ENCODE measurements at places on chromosomes 1 and 21.

DNA sequence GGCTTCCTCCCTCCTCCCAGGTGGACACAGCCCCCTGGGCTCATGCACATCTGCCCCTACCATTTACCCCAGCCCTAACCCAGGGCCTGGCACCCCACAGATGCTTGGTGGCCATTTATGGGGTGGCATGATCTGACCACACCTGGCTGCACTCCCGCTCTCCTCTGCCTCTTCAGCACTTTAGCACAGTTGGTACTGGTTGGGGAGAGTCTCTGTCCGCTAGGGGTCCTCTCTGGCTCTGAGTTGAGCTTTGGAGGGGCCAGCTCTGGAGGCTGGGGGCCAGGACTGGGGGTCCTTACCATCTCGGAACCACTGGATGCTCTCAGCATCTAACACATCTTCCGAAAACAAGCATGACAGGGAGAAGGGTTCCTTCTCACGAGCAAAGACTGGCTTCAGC is 17.4 kb downstream of the MYOM3 start:
- no peak for DNase-seq

- no peak for DNase-seq
Measured at GRCh38 chr1:25553749-25554429, 10.5 kb downstream of the LDLRAP1 start.

DNA sequence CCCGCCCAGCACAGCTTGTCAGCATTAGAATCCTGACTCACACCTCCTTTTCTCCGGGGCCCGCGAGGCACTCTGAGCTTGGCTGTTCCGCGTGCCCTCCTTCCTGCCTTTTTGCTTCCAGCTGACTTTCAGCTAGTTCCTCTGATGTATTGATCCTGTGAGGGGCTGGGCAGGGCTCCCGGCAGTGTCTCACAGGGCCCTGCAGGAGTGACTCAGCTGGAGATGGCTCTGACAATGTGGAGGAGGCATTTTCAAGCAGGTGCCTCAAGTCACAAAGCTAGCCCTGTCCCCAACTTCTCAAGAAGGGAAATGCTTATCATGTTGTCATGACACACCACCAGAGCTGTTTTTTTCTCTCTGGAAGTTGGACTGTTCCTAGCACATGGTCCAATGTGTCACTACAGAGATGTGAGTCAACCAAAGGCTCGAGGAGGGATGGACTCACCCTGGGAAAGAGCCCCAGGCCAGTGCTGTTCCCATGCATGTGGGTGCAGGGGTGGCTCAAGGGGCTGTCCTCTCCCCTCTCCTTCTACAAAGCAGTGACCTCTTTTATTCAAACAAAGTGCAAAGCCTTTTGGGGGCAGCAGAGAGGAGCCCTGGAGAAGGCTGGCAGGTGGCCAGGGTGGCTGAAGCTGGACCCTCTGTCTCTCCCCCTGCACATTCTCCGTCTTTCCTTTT is 30.6 kb downstream of the SYT6 start:
- no peak for DNase-seq

GRCh38 chr1:246566813-246567645 is 773 bp downstream of the CNST start:
- no peak for DNase-seq

DNA sequence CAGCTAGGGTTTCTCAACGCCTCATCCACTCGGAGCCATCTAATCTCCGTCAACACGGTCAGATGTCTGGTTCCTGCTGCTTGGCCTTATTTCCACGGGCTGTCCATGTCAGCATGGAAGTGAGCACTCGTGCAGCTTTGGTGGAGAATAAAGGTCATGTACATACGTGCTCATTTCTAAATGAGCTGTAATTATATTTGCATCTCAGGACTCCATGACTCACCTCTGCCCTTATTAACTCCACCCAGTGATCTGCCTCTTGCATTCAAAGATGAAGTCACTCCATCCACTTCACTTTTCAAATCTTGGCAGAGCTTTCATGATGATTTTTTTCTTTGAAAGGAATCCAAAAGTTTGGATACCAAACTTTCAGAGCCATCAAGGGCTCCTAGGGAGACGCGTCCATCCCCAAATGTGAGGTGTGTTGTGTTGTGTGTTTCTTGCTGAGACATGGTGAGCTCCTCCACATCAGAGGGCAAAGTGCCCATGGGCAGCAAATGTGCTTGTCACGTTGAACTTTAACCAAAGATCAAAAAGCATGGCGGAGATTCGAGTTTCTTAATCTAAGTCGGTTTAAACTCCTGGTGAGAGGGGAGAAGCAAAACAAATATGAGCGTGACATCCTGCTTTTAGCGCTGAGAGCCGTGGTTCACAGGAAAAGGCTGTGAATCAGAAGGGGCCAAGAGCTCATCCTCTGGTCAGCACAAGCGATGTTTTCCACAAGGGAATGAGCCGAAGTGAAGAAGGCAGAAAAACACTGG is 68.6 kb upstream of the ERRFI1 start:
- DNase-seq, result no peak

GRCh38 chr1:234963904-234964702 is 164.5 kb downstream of the TOMM20 start:
- DNase-seq, result no peak

GRCh38 chr1:8065369-8065768 is 39.3 kb upstream of the ERRFI1 start:
- DNase-seq, result no peak

GRCh38 chr1:111399792-111400610 is 27.5 kb downstream of the OVGP1 start:
- peak; percentile 49 for DNase-seq

DNA sequence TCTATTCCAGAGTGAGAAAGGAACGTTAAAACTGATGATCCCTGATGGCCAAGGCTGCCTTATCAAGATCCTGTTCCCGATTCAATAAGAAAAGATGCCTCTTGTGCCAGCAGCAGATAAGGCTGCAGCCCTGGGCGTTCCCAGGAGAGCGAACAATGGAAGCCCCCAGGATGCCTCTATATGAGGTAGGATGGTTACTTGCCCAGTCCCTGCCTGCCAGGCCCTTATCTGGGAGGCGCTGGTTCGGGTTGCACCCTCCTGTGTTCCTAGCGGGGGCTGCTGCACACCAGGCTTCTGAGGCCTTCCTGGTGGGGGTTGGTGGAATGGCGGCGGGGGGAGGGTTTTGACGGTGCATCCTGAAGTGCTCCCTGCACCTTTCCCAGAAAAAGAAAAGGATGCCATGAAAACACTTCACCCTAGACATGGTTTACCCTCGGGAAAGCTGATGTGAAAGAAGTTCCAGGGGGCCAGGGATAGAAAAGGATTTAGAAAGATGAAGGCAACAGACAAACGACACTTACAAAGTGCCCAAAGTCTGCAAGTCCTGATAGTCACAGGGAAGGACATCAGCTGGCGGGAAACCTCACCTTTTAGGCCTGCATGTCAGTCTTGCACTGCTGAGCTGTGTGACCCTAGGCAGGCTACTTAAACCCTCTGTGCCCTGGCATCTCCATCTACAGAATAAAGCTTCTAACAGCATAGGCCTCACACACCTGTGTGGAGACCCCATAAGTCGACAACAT is 100.3 kb downstream of the KCNJ15 start:
- DNase-seq, result no peak

GRCh38 chr1:9441451-9442133 is 97.7 kb upstream of the SLC25A33 start:
- no peak for DNase-seq

- no peak for DNase-seq
Measured at GRCh38 chr21:25313829-25314228, 293.5 kb downstream of the MRPL39 start.

- DNase-seq, result no peak
Measured at GRCh38 chr1:41882068-41882477, 36.6 kb downstream of the HIVEP3 start.

GRCh38 chr1:118504221-118504644 is 319.2 kb upstream of the SPAG17 start:
- DNase-seq, result no peak

GRCh38 chr1:208652296-208653160 is 408.3 kb upstream of the PLXNA2 start:
- peak; percentile 72 for DNase-seq

DNA sequence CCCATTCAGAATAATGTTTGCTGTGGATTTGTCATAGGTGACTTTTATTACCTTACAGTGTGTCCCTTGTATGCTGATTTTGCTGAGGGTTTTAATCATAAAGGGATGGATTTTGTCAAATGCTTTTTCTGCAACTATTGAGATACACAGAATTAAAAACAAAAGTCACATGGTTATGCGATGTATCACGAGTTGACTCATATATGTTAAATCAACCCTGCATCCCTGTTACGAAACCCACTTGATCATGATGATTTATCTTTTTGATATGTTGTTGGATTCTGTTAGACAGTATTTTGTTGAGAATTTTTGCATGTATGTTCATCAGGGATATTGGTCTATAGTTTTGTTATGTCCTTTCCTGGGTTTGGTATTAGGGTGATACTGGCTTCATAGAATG is 10.7 kb upstream of the OR2T34 start:
- DNase-seq, result no peak

GRCh38 chr1:22880174-22880601 is 92.5 kb downstream of the LACTBL1 start:
- no peak for DNase-seq

DNA sequence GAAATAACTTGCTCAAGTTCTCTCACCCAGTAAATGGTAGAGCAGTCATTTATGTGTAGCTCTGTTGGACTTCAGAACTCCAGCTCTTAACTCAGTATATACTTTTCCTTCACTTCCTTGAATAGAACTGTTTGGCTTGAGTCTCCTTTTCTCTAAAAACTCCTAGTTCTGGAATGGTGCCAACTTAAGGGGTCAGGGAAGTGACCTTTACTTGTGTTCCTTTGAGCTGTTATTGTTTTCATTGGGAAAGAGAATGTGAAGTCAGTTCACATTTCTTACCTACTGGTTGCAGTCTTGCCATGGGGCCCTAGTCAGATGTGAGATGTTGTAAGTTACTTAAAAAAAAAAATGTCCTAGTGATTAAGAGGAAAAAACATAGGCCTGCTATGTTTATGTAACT is 77.0 kb upstream of the MACF1 start:
- DNase-seq, result no peak

DNA sequence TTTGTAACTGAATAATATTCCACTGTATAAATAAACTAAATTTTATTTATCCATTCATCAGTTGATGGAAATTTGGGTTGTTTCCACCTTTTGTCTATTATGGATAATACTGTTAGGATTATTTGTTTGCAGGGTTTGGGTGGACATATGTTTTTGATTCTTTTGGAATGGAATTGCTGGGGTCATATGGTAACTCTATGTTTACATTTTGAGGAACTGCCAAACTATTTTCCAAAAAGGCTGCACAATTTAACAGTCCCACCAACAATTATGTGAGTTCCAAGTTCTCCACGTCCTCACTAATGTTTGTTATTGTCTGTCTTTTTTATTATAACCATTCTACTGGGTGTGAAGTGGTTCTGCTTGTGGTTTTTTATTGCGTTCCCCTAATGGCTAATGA is 4.3 kb upstream of the SERBP1 start:
- DNase-seq, result no peak

DNA sequence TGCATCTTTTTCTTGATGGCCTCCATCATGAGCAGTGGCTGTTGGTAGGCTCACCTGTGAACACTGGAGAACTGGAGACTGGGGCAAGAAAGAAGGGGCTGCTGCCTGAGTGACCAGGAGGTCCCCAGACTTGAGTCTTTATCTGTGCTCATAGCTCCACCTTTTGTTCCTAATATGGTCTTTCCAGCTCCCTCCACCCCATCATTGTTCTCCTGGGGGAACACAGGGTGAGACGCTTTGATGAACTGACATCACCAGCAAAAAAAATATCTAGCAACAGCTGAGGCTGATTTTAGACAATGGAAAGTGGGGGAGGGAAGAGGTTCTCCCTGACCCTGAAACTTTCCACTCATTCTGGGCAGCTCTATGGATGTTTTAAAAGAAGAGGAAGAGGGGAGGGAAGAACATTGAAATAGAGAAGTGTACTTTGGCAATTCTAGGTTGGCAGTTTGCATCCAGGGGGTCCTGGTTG is at the start of gene TPM3:
TSS of gene TPM3 (minus strand) at position 111 of the 472 bp plus-strand sequence. CDS start at position 29, 82 bp downstream.
- DNase-seq, result no peak

GRCh38 chr1:34792868-34793727 is at the start of gene GJA4:
GJA4 (plus strand) TSS chr1:34792999; CDS start chr1:34794214, 1,215 bp downstream.
- DNase-seq, result no peak

- no peak for DNase-seq
Measured at GRCh38 chr1:3000671-3001470, 20.4 kb upstream of the ACTRT2 start.

- DNase-seq, result no peak
Measured at GRCh38 chr1:166488327-166488726, 321.5 kb upstream of the FAM78B start.

DNA sequence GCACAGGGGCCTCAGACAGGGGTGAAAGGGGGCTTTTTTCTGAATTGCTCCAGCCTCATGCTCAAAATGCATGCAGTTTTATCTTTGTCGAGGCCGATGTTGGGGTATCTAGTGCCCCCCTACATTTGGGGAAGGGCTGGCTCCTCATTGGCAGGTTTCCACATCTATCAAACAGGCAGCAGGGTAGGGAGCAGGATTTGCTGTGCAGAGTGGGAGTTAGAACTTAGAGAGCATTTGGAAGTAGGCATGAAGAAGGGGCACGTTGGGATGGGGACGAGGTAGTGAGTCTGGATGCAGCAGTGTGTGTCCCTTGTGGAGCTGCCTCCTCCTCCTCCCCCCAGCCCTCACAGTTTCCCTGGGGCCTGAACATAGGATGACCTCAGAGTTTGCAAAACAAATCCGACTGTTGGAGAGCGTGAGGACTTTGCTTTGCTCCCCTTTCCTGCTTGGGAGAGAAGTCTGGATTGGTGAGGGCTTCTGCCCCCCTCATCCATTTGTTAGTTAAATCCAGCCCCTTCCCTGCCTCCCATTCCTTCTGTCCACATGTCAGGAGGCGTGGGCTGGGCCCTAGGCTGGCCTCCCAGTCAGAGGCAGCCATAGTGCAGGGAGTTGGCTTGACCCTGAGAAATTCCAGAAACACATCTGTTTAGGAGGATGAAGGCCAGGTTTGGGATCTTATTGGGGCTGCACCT is 36.9 kb upstream of the GPR37L1 start:
- peak; percentile 22 for DNase-seq

DNA sequence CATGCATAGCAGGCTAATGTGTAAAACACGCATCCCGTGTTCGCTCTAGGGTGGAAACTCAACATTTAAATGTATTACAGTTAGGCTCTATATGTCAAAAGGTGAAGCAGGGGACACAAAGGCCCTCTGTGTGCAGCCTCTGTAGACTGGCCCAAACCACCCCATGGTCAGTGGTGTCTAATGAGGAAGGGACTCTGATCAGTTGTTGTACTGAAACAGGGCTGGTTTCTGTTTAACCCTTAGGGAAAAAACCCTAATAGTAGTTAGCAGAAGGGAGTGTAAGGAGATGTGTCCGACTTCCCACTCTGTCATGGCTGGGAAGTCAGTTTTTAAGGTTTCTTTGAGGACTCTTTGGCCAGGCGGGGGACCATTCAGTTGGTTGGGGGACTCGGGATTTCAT is 21.5 kb upstream of the CD2 start:
- DNase-seq, result no peak

- peak; percentile 67 for DNase-seq
Measured at GRCh38 chr21:33070744-33070997, 730 bp downstream of the OLIG1 start.

GRCh38 chr1:118049981-118050380 is 120.4 kb downstream of the WDR3 start:
- no peak for DNase-seq

GRCh38 chr1:117512728-117513321 is 93.0 kb upstream of the TENT5C start:
- DNase-seq, result no peak
